ENCODE measurements at places on chromosomes 2 and 18.

DNA sequence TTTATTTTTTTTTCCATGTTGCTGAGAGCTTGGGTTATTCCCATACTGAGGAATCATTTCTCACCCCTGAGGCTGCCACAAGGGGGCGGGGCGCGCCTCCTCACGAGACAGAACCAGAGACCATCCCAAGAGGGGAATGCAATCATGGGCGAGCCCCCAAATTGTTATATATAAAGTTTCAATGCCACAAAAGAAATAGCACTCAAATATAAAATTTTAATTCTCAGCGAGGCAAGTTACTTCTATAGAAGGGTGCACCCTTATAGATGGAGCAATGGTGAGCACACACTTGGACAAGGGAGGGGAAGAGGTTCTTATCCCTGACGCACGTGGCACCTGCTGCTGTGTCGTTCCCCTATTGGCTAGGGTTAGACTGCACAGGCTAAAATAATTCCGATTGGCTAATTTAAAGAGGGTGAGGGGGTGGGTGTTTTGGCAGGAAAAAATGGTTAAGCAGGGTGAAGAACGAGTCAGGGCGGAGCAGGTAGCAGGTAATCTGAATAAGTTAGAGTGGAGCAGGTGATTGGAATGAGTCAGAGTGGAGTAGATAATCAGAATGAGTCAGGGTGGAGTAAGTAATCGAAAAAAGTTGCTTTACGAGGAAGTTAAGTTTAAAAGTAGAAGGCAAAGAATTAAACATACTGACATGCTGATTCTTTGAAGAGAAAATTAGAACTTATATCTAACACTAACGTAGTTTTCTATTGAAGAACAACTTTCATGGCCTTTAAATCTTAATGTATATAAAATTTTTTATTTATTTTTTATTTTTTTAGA, 177.5 kb downstream of the MTCL1 start:
- DNase-seq = no peak

- DNase-seq = no peak
Observed at GRCh38 chr2:37855283-37856041, 69.6 kb upstream of the RMDN2 start.

DNA sequence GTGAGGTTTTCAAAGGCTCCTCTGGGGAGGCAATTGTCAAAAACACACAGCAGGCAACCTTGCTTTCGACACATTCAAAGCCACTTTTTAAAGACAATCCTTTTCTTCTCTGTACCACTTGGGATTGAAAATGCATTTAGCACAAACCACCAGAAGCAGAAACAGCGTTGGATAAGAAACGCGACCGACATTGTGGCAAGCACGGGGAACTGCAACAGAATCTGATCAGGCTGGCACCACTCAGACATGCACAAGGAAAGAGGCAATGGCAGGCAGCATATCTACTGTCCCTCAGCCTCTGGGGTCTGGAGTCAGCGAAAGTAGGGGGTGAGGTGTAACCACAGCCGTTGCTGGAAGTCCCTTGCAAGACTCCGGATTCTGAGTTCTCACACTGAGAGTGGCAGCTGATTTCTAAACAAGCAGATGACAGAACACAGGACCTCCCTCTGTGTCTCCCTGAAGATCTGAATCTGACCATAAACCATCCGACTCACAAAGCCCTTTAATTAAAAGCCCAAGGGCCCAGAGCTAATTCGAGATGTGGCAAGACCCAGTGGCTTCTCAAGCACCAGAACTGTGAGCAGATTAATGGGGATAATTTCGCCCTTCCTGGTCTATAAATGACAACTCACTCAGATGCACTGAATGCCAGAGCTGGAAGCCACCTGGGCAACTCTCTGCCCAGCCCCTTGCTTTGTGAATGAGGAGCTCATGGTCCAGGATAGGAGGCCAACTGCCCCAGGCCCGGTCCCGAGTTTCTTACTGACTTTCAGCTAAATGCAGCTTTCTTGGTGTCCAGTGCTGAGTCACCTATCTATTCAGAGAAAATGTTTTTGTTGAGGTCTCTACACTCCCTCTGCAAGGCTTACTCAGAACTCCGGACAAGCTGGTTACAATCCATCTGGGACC, 29.6 kb downstream of the CYRIA start:
- DNase-seq = no peak

- no peak for DNase-seq
Observed at GRCh38 chr18:27845897-27846296, 331.0 kb downstream of the CDH2 start.

DNA sequence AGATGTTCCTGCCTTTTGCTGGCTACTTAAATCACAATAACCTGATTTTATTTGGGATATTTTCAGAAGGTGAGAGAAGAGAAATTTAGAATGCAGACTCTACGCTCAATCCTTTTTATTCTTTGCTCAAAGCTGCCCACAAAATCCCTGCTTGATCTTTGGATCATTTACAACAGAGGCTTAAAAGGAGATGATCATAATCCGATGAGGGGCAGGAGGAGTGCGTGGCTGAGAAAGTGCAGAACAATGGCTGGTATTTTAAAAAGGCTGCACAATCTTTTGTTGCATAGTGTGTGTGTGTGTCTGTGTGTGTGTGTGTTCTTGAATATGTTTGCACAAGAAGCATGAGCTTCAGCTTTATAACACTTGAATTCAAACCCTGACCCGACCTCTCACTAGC, 256.3 kb upstream of the MYT1L start:
- DNase-seq = no peak

DNA sequence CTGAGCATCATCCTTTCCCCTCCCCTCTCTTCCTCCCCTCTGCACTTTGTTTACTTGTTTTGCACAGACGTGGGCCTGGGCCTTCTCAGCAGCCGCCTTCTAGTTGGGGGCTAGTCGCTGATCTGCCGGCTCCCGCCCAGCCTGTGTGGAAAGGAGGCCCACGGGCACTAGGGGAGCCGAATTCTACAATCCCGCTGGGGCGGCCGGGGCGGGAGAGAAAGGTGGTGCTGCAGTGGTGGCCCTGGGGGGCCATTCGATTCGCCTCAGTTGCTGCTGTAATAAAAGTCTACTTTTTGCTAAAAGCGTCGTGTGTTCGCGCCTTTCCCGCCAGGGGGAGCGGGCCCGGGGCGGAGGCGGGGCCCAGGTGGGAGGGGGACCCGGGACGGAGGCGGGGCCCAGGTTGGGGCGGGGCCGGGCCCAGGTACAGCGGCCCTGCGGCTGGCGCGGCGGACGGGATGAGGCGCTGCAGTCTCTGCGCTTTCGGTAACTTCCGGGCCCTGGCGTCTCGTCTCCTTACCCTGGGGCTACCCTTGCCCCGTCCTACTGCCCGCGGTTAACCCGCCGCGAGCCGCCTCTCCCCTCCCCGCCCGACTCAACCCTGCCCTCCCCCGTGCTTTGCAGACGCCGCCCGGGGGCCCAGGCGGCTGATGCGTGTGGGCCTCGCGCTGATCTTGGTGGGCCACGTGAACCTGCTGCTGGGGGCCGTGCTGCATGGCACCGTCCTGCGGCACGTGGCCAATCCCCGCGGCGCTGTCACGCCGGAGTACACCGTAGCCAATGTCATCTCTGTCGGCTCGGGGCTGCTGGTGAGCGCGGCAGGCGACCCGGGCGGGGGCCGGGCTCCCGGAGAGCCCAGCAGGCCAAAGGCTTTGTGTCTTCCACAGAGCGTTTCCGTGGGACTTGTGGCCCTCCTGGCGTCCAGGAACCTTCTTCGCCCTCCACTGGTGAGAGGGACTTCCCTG, at the start of gene KRTCAP3:
Gene KRTCAP3 (plus strand): TSS at position 424 of the 962 bp plus-strand sequence. CDS start 32 bp downstream, at position 456.
- no peak for DNase-seq

GRCh38 chr2:65343386-65343785, 89.0 kb downstream of the SPRED2 start:
- DNase-seq = no peak

GRCh38 chr2:51918113-51918512, 886.2 kb upstream of the NRXN1 start:
- no peak for DNase-seq

- DNase-seq = no peak
Observed at GRCh38 chr2:234949762-234950434, 1.9 kb upstream of the SH3BP4 start.

DNA sequence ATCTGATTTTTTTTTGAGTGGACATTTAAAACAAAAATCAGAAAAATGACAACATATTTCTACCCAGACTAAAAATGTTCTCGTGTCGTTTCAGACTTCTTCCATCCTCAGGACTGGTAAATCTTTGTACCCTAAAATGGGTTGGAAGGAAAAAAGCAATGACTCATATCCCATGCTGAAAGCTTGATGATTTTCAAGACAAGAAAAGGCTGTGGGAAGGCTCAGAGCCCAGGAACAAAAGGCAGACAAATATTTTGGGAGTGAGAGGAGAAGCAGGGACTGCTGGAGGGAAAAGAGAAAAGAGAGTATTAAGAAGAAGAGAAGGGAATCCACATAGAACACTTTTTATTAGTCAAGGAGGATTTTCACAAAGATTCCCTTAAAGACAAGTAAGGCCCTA, 77.1 kb upstream of the CTAGE1 start:
- DNase-seq = no peak

DNA sequence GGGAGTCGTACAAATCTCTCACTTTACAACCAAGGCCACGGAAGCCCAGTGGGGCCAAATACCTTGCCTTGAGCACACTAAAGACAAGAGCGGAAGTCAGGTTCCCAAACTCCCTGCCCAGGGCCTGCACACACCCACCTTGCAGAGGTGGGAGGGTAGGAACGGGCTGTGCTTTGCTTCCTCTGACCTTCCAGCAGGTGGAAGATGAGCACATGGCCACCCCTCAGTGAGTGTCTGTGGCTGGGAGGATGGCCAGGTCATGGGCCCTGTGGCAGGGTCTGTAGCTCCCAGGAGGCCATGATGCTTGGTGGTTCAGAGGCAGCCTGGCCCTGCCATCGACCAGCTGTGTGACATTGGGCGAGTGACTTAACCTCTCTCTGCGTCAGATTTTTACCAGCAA, 218.2 kb downstream of the ZBTB7C start:
- no peak for DNase-seq
